ENCODE measurements at places on chromosomes 16 and 17.

- DNase-seq, result no peak
Measured at GRCh38 chr17:58677194-58677880, 14.5 kb downstream of the TEX14 start.

DNA sequence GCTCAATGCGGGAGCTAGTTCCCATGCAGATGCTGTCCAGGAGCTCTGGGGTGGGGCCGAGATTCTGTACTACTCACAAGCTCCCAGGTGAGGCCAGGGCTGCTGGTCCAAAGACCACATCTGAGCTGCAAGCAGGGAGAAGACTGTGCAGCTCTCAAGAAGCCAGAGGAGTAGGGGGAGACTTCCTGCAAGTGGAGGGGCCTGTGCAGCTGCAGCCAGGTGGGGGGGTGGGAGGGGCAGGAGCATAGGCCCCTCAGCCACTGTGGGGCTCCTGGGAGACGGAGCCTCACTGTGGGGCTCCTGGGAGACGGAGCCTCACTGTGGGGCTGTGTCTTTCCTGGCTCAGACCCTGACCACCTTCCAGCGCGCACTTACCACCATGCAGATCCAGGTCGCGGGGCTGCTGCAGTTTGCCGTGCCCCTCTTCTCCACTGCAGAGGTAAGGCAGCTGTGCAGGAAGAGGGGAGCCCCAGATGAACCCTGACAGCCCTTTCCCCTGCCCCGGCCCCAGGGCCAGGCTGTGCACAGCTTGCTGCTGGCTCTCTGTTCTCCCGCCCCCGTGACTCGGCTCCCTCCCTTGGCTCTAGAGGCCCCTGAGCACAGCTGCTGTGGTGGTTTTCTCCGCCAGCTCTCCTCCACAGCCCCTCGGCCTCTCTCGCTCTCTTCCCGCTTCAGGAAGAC is 24.3 kb upstream of the DNAI2 start:
- no peak for DNase-seq

- DNase-seq, result no peak
Measured at GRCh38 chr16:53542283-53542682, 39.3 kb upstream of the AKTIP start.

GRCh38 chr17:17876959-17877528 is 40.3 kb upstream of the SREBF1 start:
- DNase-seq, result no peak

- no peak for DNase-seq
Measured at GRCh38 chr16:47873434-47873833, 282.4 kb downstream of the ABCC12 start.
